T-helper 17 cell (primary cell): ENCODE measurements at places on chromosomes 6 and 20. TPM values are rescaled to one million over a fixed set of nuclear protein-coding genes. Genes with fewer than 3 reads are reported as not detected.

The LRRC1 gene
- total RNA-seq, result 4.0 TPM

The CALHM6 gene
- 3.2 TPM for total RNA-seq

The HRH3 gene
- total RNA-seq, result not detected

The OOEP gene
- not detected for total RNA-seq

The CLVS2 gene
- total RNA-seq, result not detected

The SYTL3 gene
- 28.9 TPM for total RNA-seq

The MAS1L gene
- not detected for total RNA-seq

DNA sequence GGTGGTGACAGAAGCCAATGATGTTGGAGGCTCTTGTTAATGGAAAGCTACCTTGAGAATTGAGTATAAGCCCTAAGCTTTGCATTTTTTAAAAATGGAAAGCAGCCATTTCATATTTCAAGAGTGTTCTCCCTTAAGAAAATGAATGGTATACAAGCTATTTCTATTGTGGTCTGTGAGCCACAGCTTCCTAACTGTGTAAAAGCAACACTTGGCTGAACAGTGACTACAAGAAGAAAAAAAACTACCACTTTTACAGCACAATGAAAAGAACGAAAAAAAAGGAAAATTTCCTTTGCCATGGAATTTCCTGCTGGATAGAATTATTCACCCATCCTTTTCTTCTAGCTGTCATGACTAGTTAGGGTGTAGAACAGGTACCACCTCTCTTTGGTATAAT, 397.1 kb upstream of the BTBD3 start:
- no peaks in the 10 kb centered on the region for H3K36me3 ChIP-seq
- H3K4me1 ChIP-seq, result no peaks in the 10 kb centered on the region
- no peak for DNase-seq
- H3K4me3 ChIP-seq, result no peak overlapping the region
- no peaks in the 10 kb centered on the region for H3K27me3 ChIP-seq

GRCh38 chr6:30646450-30647241, at the start of gene C6orf136:
C6orf136 (plus strand) TSS chr6:30647133; CDS start chr6:30647232, 99 bp downstream.
- H3K36me3 ChIP-seq, result peaks cover 4% of the 10 kb centered on the region
- peak within 1 kb of the TSS; percentile 75 for H3K27ac ChIP-seq
- H3K4me3 ChIP-seq, result peak within 1 kb of the TSS; percentile 91
- peak; percentile 92 for DNase-seq
- H3K27me3 ChIP-seq, result no peaks in the 10 kb centered on the region

GRCh38 chr6:684831-685636, 7.9 kb downstream of the EXOC2 start:
- H3K4me3 ChIP-seq, result peak overlapping the region; percentile 71
- peaks cover 40% of the 10 kb centered on the region for H3K4me1 ChIP-seq
- H3K27me3 ChIP-seq, result no peaks in the 10 kb centered on the region
- peak overlapping the region; percentile 93 for H3K27ac ChIP-seq
- DNase-seq, result no peak
- H3K36me3 ChIP-seq, result no peaks in the 10 kb centered on the region

DNA sequence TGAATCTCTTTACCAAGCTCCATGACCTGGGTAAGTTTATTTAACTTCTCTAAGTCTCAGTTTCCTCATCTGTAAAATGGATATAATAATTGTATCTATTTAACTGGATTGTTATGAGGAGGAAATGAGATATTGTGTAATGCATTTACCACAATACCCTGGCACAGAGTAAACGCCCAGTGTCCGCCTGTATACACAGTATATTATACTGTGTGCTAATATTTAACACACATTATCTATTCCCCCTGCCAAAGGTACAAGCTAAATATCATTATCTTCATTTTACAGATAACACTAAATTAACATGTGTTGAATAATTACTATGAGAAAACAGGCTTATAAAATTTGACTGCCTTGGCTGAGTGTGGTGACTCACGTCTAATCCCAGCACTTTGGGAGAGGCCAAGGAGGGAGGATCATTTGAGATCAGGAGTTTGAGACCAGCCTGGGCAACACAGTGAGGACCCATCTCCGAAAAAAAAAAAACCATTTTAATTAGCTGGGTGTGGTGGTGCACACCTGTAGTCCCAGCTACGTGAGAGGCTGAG, 38.7 kb upstream of the TNFRSF21 start:
- H3K4me1 ChIP-seq, result no peaks in the 10 kb centered on the region
- H3K27me3 ChIP-seq, result peaks cover 21% of the 10 kb centered on the region
- H3K36me3 ChIP-seq, result no peaks in the 10 kb centered on the region
- H3K4me3 ChIP-seq, result no peak overlapping the region
- H3K27ac ChIP-seq, result no peak overlapping the region
- DNase-seq, result no peak

GRCh38 chr20:53126185-53126584, 154.0 kb downstream of the TSHZ2 start:
- no peak overlapping the region for H3K4me3 ChIP-seq
- H3K36me3 ChIP-seq, result peaks cover 3% of the 10 kb centered on the region
- peaks cover 8% of the 10 kb centered on the region for H3K4me1 ChIP-seq
- no peaks in the 10 kb centered on the region for H3K27me3 ChIP-seq
- DNase-seq, result no peak

- H3K4me3 ChIP-seq, result no peak overlapping the region
- peaks cover 6% of the 10 kb centered on the region for H3K4me1 ChIP-seq
- H3K27ac ChIP-seq, result no peak overlapping the region
- no peaks in the 10 kb centered on the region for H3K36me3 ChIP-seq
These were observed 20.3 kb upstream of the KCNK16 start for GRCh38 chr6:39342692-39343395.

- H3K4me3 ChIP-seq, result no peak overlapping the region
These were observed 10.8 kb downstream of the HLA-DQB2 start for GRCh38 chr6:32752580-32752979.

DNA sequence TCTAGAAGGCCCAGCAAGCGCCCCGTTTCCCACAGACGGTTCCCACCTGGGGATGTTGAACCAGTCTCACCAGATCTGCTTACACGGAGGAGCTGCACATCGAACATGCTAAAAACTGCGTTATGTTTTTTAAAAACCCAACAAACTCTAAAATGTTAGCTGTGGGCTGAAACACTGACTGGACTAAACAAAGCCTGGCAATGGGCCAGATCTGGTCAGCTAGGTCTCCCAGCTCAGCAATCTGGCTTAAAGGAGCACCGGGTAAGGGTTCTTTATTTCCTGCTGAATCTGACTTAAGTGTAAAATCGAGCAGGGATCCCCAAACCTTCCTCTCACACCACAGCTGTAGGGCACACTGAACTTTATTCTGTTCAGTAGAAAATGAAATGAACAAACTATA, 156.9 kb downstream of the FOXC1 start:
- H3K27ac ChIP-seq, result no peak overlapping the region
- no peak for DNase-seq
- H3K27me3 ChIP-seq, result no peaks in the 10 kb centered on the region
- H3K4me1 ChIP-seq, result peaks cover 15% of the 10 kb centered on the region
- H3K4me3 ChIP-seq, result no peak overlapping the region
- H3K36me3 ChIP-seq, result peaks cover 2% of the 10 kb centered on the region

DNA sequence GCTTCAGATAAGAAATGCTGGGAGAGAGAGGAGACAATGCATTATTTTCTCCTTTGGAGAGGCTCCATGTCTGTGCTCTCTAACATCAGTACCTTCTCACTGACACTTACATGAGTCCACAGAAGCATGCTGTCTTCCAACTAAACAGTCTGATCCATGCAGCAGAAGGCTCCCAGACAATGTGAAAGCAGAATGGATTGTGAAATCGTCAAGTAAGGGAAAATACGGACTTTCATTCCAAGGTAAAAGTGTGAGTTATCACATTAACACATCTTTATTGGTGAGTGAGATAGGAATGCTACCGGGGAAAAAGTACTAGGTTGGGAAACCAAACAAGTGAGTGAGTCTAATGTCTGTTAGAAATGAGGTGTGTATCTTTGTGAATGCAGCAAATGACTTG, 167.6 kb upstream of the KCNK16 start:
- H3K27me3 ChIP-seq, result peaks cover 35% of the 10 kb centered on the region
- no peaks in the 10 kb centered on the region for H3K36me3 ChIP-seq
- H3K27ac ChIP-seq, result no peak overlapping the region
- no peaks in the 10 kb centered on the region for H3K4me1 ChIP-seq
- H3K4me3 ChIP-seq, result no peak overlapping the region

- no peak for DNase-seq
- peaks cover 12% of the 10 kb centered on the region for H3K27me3 ChIP-seq
- H3K4me1 ChIP-seq, result no peaks in the 10 kb centered on the region
- H3K36me3 ChIP-seq, result no peaks in the 10 kb centered on the region
- no peak overlapping the region for H3K27ac ChIP-seq
- no peak overlapping the region for H3K4me3 ChIP-seq
These were observed 176.1 kb upstream of the HDDC2 start for GRCh38 chr6:125477844-125478243.

- H3K27me3 ChIP-seq, result no peaks in the 10 kb centered on the region
- H3K36me3 ChIP-seq, result peaks cover 4% of the 10 kb centered on the region
- H3K4me1 ChIP-seq, result peaks cover 68% of the 10 kb centered on the region
- peak overlapping the region; percentile 88 for H3K27ac ChIP-seq
- H3K4me3 ChIP-seq, result no peak overlapping the region
These were observed 46.0 kb downstream of the RREB1 start for GRCh38 chr6:7153789-7154188.

DNA sequence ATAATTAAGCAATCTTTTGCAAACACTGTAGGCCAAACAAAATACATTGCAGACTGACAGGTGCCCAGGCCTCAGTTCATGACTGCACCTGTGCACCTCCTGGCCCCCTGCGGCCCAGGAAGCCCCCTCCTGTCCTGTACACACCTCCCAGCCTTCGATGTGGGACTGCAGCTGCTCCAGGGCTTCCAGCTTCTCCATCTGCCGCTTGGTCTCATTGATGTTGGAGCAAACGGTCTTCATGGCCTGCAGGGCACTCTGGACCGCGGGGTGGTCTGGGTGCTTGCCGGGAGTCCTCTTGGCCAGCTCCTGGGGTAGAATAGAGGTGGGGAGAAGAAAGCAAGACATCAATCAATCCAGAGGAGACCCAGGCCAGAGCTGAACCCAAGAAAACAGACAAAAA, 119.7 kb downstream of the PREX1 start:
- DNase-seq, result no peak
- no peak overlapping the region for H3K4me3 ChIP-seq
- no peaks in the 10 kb centered on the region for H3K27me3 ChIP-seq
- peaks cover 53% of the 10 kb centered on the region for H3K4me1 ChIP-seq
- H3K27ac ChIP-seq, result peak overlapping the region; percentile 56
- peaks cover 6% of the 10 kb centered on the region for H3K36me3 ChIP-seq

DNA sequence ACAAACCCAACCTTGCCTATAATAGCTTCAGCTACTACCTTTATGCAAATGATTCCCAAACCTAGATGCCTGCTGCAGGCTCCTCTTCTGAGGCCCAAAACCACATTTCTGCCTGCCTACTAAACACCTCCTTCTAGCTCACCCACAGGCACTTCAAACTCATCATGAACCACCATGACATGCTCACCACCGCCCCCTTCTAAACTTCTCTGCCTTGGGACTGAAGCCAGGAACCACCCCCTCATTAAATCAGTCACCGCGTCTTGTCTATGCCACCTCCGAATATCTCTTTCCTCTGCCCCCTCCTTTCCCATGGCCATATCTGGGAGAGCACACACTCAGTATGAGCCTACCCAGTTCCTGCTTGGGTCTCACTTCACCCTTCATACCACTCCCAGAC, 101.2 kb downstream of the SNAP25 start:
- H3K4me3 ChIP-seq, result no peak overlapping the region
- H3K36me3 ChIP-seq, result no peaks in the 10 kb centered on the region
- DNase-seq, result no peak
- H3K27me3 ChIP-seq, result peaks cover 42% of the 10 kb centered on the region
- H3K4me1 ChIP-seq, result no peaks in the 10 kb centered on the region

GRCh38 chr6:52221302-52221701, 23.0 kb downstream of the IL17F start:
- no peak for DNase-seq
- H3K27ac ChIP-seq, result peak overlapping the region; percentile 41
- H3K4me3 ChIP-seq, result peak overlapping the region; percentile 8
- no peaks in the 10 kb centered on the region for H3K36me3 ChIP-seq
- peaks cover 10% of the 10 kb centered on the region for H3K4me1 ChIP-seq

- no peak for DNase-seq
- H3K27me3 ChIP-seq, result no peaks in the 10 kb centered on the region
- H3K36me3 ChIP-seq, result peaks cover 12% of the 10 kb centered on the region
- peaks cover 61% of the 10 kb centered on the region for H3K4me1 ChIP-seq
These were observed 61.2 kb downstream of the ELOVL5 start for GRCh38 chr6:53287336-53288225.

DNA sequence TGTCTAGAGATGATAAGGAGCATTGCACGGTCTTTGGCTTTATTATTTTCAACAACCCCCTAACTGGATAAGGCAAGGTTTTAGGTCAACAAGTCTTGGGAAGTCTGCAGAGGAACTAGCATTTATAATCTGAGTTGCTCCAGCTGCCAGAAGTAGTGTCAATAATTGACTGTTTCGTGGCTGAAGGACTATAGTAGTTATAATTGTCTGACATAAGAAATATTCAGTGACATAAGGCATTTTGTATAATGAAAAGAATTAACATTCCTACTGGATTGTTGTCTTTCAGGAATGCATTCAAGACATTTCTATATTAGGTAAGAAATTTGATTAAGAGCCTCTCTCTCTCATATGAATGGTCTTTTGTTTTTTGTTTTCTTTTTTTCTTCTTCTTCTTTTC, 136.9 kb upstream of the SGK1 start:
- H3K27ac ChIP-seq, result no peak overlapping the region
- H3K4me1 ChIP-seq, result peaks cover 2% of the 10 kb centered on the region
- no peak for DNase-seq
- no peak overlapping the region for H3K4me3 ChIP-seq
- H3K27me3 ChIP-seq, result no peaks in the 10 kb centered on the region
- no peaks in the 10 kb centered on the region for H3K36me3 ChIP-seq

DNA sequence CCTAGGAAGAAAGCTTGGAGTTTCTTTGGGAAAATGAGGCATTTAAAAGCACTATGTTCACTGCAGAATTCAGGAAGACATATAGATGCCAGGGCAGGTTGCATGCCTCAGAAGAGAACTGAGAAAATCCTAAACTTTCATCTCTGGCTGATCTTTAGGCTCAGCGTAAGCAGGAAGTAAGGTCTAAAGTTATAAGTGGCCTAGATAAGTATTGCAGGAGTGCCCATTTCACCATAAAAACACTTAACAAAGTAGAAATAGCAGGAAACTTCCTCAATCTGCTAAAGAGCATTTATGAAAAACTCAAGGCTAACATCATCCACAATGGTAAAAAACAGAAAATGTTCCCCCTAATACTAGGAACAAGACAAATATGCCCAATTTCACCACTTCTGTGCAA, 320.3 kb downstream of the BMP2 start:
- no peak overlapping the region for H3K4me3 ChIP-seq
- H3K27me3 ChIP-seq, result no peaks in the 10 kb centered on the region
- no peak overlapping the region for H3K27ac ChIP-seq
- H3K4me1 ChIP-seq, result no peaks in the 10 kb centered on the region
- DNase-seq, result no peak

GRCh38 chr6:18406955-18407749, 20.0 kb downstream of the RNF144B start:
- no peaks in the 10 kb centered on the region for H3K27me3 ChIP-seq
- peaks cover 3% of the 10 kb centered on the region for H3K4me1 ChIP-seq
- no peak overlapping the region for H3K4me3 ChIP-seq
- no peak for DNase-seq
- no peak overlapping the region for H3K27ac ChIP-seq

- no peak for DNase-seq
- no peaks in the 10 kb centered on the region for H3K4me1 ChIP-seq
- no peaks in the 10 kb centered on the region for H3K27me3 ChIP-seq
- H3K36me3 ChIP-seq, result peaks cover 2% of the 10 kb centered on the region
These were observed 326.7 kb upstream of the NOX3 start for GRCh38 chr6:155782320-155782731.
